NCI-H1694 (cell line): ENCODE measurements at places on chromosomes 1 and 21.

DNA sequence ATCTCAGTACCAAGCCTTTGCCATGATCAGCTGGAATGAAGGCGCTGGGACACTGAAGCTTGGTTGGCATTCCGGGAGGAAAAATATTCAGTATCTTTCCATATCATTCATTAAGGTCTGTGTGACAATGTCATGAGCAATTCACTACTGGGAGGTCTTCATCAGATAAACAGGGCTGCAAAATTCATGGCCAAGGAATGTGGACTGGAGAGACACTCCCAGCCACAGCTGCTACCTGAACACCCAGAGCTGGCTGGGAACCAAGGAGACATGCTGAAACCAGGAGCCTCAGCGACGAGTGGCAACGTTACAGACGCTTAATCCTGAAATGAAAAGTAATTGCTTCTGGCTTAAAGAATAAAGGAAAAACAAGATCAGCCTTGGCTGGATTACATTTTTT is 30.6 kb upstream of the DDAH1 start:
- no peak for DNase-seq

GRCh38 chr1:38092256-38092655 is 45.7 kb upstream of the POU3F1 start:
- no peak for DNase-seq

DNA sequence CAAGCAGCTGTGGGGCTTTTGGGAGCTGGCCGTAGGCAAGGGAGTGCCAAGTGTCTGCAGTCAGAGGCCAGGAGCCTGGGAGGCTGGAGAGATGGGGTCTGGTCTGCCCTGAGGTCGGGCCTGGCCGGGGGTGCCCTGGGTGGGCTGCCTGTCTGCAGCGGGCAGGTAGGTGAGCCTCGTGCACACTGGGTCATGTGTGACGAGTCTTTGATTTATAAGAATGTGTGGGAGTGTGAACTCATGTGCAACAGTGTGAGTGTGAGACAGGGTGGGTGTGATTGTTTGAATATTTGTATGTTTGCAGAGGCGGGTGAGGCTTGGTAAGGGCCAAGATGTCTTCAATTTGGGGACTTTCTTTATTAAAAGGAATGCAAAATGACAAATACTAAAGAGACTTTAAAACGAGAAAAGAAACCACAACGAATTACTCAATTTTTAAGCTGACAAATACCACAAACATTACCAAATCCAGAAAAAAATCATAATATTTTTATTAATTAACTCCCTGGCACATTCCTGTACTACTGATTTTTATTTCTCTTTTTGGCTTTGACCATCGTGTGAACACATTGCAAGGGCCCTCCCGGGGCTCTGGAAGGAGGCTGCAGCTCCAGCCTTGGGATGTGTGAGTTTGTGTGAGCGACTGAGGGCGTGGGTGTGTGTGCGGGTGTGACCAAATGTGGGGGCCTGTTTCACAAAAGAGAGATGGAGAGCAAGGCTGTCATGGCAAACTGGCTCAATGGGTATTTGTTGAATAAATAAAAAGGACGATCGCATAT is 110.3 kb upstream of the WNT4 start:
- no peak for DNase-seq

- no peak for DNase-seq
These were observed 58.0 kb downstream of the PUM1 start for GRCh38 chr1:31007462-31007991.

- no peak for DNase-seq
These were observed 32.7 kb downstream of the SUSD4 start for GRCh38 chr1:223331301-223331700.

- no peak for DNase-seq
These were observed 116.9 kb downstream of the TGFBR3 start for GRCh38 chr1:91768786-91769725.

DNA sequence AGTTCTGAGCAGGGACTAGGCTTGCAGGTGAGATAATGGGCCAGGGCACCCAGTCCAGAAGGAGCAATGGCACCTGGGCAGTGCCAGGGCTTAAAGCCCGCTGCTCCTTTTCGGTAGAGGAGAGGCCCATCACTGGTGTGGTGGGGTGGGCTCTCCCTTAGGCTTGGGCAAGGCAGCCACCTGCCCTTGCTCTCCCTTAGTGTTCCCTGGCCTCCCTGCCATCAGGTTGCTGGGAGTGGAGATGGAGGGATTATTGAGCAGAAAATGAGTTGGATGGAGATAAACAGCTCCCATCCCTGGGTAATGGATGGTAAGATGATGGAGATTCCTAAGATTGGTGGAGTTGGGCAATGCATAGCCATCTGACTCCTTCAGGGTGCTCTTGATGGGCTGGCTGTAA is 7.9 kb downstream of the MYOG start:
- DNase-seq: no peak

DNA sequence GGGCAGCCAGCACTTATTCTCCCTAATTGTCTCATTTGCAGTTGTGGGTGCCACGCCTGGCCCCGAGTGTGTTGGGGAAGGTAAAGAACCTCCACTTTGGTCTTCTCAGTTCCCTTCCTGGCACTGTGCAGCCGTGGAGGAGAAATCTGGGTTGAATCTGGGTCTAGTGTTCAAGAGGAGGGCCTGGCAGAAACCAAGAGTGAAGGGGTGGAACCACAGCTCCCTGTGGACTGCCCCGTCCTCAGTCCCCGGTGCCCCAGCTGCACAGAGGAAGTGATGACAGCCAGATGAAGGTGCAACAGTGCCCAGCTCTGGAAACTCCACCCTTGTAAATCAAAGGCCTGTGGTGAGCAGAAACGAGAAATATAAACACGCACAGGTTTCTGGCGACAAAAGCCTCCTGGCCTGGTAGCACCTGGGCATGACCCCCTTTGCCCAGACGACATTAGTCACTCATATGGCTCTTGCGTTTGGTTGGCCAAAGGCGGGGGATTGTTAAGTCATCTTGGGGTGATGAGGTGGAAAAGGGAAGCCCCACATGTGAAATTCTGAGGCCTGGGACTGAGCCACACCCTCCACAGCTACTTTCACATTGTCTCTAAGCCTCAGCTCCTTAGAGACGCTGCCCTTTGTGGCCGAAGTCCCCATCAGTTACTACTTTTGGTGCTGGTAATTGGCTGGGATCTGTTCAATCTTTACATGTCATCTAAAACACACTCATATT is 4.2 kb upstream of the ECE1 start:
- no peak for DNase-seq

- DNase-seq: no peak
These were observed 27.0 kb upstream of the LYPD8 start for GRCh38 chr1:248782416-248783141.

- no peak for DNase-seq
These were observed 431 bp downstream of the ARPC5 start for GRCh38 chr1:183635099-183635605.

DNA sequence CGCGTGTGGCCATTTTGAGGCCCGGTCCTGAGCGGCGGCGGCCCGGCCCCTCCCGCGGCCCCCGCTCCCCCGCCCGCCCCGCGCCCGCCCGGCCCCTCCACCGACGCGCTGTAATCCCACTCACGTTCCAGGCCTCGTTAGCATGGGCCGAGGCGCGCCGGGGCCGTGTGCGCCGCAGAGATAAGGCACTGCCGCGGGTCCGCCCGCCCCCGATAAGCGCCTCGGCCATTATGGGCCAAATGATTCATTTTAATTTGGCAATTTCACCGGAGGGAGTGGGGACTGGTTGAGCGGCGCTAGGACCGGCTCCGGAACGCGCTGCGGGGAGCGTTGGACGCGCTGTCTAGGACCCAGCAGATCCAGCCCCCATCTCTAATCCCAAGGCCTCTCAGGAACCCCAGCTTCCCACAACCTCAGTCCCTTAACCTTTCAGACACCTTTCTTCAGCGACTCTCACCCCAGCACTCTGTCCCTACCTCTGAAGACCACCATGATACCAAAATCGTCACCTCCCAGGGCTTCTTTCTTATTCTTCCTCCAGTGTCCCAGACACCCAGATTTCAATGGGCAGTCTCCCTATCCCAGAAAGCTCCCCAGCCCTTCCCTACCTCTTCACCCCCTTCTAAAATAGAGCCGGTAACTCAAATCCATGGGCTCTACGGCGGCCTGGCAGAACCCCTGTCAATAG is at the start of gene TAL1:
TSS of gene TAL1 (minus strand) at position 39 of the 688 bp plus-strand sequence. CDS start 6,337 bp downstream, outside the sequence.
- no peak for DNase-seq

DNA sequence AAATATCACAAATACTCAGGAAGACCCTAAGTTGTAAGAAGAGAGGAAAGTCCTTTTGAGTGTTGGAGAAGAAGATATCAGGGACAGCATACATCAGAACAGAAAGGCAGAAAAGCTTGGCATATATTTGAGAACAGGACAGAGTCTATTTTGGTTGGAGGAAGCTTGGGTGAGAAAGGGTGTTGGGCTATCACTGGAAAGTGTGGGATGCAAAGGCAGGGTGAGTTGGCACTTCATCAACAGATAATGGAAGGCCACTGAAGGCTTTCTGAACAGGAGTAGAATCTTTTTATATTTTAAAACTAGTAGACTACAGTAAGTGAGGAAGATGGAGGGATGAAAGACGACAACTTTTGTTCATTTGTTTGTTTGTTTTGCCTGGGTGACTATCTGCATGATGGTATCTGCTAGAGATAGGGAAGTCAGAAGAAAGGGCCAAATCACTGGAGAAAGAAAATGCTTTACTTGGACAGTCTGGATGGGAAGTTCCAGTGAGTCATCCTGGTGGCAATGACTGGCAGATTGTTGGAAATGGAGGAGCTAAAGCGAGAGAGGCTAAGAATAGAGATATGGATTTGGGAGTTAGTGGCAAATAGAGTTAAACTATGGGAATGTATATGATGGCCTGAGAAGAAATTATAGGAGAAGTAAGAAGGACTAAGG is 33.7 kb upstream of the KCNA2 start:
- no peak for DNase-seq

DNA sequence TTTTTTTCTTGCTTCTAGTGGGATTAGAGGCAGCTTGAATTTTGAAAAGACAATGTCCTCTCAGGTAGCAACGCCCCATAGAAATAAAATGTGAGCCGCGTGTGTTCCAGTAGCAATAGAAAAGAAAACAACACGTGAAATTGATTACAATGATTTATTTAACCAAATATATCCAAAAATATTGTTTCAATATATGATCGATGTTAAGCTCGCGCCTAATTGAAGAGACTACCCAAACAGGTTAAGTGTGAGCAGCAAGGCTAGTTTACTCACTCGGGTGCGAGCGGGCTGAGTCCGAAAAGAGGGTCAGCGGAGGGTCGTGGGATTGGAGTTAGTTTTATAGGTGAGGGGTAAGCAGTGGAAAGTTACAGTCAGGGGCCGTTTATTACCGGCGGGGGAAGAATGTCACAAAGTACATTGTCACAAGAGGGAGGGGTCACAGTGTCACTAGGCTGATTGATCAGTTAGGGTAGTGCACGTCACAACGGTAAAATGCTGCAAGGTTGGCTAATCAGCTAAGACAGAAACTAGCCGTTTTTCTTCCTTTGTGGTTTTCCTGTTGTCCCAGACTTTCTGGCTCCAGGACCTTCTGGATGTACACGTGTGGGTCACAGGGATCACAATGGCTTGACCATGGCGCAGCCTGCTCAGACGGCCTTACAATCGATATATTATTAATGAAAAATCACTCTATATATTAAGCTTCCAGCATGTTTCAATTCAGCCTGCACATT is 697 bp upstream of the ZNF670 start:
- no peak for DNase-seq

DNA sequence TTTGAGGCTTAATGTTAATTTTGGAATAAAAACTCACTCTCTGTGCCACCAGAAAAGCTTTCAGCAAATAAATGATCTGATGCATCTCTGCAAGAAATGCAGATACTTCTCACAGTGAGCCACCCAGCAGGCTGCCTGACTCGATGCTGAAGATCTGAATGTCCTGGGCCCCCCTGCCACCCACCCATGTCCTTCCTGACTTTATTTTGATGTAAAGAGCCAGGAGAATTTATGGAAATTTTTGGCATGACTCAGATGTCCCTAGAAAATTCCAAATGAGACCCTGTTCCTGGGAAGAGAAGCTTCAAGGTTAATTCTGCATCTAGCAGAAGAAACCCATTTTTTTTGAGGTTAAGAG is 62.8 kb upstream of the COA6 start:
- DNase-seq: no peak

- peak; percentile 88 for DNase-seq
These were observed 953 bp downstream of the TRIM46 start for GRCh38 chr1:155174324-155175280.

DNA sequence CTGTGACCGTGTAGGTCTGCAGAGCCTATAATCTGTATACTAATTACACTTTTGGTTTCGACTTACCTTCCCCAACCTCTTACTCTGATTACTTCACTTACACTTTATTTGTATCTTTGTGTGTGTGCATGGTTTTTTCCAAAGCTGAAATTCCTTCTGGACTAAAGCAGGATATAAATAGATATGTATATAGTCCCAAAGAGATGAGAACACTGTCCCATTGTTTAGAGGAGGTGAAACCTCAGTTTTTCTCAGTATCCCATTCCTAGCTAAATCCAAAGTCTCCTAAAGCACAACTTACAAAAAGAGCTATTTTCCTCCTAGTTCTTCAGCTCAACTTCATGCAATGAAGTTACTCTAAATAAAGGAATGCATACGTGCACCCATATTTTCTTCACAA is 442.2 kb downstream of the SMYD3 start:
- no peak for DNase-seq

- DNase-seq: no peak
These were observed 63.7 kb downstream of the TENT5C start for GRCh38 chr1:117669572-117669971.

DNA sequence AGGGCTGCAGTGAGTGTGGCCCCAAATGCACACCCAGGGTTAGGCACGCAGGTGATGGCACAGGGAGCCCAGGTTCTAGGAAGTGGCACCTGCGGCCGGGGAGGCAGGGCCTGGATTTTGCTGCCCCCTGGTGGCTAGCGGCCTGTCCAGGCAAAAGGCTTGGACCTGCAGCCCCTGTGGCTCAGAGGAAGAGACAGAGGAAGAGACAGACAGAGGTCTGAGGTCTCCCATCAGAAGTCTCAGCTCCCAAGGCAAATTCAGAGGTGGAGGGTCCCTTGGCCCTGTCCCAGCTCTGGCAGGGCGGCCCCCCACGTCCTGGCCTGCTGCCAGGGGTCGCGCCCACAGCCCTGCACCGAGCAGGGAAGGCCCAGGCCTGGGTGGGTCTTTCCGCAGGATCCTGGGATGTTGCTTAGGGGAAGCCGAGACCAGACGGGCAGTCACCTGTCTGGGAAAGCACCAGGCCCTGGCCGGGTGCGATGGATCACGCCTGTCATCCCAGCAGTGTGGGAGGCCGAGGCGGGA is 8.0 kb upstream of the TNFRSF14 start:
- peak; percentile 30 for DNase-seq

DNA sequence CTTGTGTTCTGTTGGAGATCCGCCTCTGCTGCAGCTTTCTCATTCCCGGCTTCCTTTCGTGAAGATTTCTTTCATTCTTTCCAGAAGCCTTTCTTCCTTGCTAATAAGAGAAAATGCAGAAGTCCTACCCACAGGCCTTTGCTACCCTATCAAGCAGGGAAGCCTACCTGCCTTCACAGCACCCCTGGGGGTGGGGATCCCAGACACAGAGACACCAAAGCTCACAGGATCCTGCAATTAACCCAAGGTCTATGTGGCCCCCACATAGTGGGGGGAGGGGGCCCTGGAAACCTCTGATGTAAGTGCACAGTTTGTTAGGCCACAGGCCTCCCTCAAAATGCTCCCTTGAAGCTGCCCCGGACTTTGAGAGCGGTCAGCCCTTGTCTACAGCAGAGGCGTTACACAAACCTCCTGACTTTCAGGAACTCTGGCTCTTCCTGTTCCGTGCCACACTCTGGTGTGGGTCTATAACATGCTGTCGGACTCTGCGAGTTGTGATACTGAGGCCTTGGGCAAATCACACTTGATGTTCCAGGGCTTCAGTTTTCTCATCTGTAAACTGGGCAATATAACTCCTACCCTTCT is 31.2 kb downstream of the NKAIN1 start:
- no peak for DNase-seq

- DNase-seq: no peak
These were observed 139.1 kb downstream of the SLC45A1 start for GRCh38 chr1:8456991-8457390.
